Upper lobe of right lung (tissue), 1 donor: ENCODE measurements at places on chromosomes 5 and 9. TPM values are rescaled to one million over a fixed set of nuclear protein-coding genes. Genes with fewer than 3 reads are reported as not detected.

Gene PCDHA3
- 1.3 TPM for total RNA-seq

Gene ACSL6
- total RNA-seq = 0.98 TPM

Gene CCL21
- 37.7 TPM for total RNA-seq

Gene CDKN2A
- 5.1 TPM for total RNA-seq

Gene CDH9
- total RNA-seq = not detected

Gene GAPT
- total RNA-seq = 5.2 TPM

Gene PANK3
- total RNA-seq = 64.3 TPM

Gene TMEM215
- total RNA-seq = not detected

Gene HEMGN
- total RNA-seq = not detected

Gene BSPRY
- 10.8 TPM for total RNA-seq

Gene FAF2
- 35.1 TPM for total RNA-seq

Gene DAB2IP
- total RNA-seq = 81.6 TPM

Gene CYLC2
- not detected for total RNA-seq

Gene ANKRD55
- total RNA-seq = 0.49 TPM

Gene ELOVL7
- total RNA-seq = 8.2 TPM

Gene PCDHGA12
- total RNA-seq = 7.6 TPM

Gene HARS2
- total RNA-seq = 23.1 TPM

Gene AGPAT2
- total RNA-seq = 117 TPM

Gene DBH
- total RNA-seq = not detected

Gene TNFSF15
- total RNA-seq = 8.5 TPM

Gene FBXL7
- total RNA-seq = 13.3 TPM

Gene NRARP
- total RNA-seq = 21.5 TPM

Gene PDCD1LG2
- total RNA-seq = 6.3 TPM

Gene ARHGEF37
- total RNA-seq = 13.3 TPM

Gene NME5
- total RNA-seq = 2.4 TPM

Gene CD180
- total RNA-seq = 3.0 TPM

Gene CER1
- total RNA-seq = not detected

Gene ANP32B
- total RNA-seq = 107 TPM

Gene RETREG1
- total RNA-seq = 22.8 TPM

Gene TYRP1
- 7.1 TPM for total RNA-seq

Gene KIF4B
- total RNA-seq = 0.17 TPM

Gene LCN10
- total RNA-seq = 11.2 TPM

Gene HRH2
- 8.2 TPM for total RNA-seq

Gene SLC35D2
- total RNA-seq = 30.3 TPM
